ENCODE measurements at places on chromosomes 5 and 9. TPM values are rescaled to one million over a fixed set of nuclear protein-coding genes. Genes with fewer than 3 reads are reported as not detected.

TAL2 gene
- total RNA-seq, result 3.7 TPM

- DNase-seq, result no peak
Measured at GRCh38 chr9:129597355-129598088, 23.4 kb downstream of the C9orf50 start.

DNA sequence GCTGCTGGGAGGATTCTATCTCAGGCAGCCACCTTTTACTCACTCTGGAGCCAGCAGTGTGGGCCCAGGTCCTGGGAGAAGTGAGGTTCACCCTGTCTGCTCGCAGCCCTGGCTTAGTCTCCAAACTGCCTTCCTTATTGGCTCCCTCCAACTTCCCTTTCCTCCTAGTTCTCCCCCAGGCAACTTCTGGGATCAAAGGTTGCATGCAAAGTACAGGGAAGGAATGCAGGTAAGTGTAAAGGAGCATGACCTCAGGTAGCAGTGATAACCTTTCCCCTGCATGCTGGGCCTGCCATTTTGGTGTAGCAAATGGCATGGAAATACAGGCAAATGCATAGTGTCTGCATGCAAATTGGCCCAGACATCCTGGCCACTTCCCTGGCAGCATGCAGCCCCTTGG lies 53.8 kb upstream of the ARAP3 start:
- no peak for DNase-seq

DNA sequence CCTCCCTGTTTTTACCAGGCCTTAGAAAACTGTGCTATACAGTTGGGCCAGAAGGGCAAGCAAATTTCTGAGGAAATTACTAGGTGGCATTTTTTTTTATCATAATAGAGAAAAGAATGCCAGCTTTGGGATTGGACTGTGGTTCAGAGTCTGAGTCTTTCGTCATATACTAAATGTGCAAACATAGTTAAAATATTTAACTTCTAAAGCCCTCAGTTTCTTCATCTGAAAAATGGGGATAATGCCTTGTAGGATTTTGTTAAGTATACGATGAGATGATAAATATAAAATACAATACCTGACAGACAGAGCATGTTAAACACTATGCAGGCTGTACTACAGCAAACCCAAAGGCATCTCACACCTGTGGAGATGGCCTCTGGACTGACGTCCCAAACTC lies 87.3 kb upstream of the GRHPR start:
- no peak for DNase-seq

- no peak for DNase-seq
Measured at GRCh38 chr9:87530716-87531115, 33.0 kb downstream of the DAPK1 start.

DNA sequence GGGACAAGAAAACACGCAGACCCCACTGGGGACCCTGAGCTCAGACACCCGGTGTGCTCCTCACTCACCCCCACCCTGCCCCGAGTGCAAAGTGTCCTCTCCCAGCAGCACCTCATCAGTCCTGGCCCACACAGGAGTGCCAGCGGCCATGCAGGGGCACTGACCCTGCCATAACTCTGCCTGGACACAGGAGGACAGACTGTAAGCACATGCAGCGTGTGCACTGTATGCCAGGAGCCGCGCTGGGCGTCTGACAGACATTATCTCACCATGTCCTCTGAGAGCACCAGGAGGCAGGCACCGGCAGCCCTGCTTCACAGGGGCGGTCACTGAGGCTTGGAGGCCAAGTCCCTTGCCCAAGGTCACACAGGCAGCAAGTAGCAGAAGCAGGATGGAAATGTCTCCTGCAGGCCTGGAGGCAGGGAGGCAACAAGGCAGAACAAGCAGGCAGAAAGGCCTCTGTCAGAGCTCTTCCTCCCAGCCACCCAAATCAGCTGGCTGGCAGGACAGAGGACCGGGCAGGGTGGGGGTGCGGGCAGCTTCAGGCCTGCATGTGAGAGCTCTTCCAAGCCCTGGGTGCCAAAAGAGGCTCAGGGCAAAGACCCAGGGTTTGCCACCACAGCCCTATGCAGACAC lies 8.4 kb downstream of the EEIG1 start:
- DNase-seq, result no peak

GRCh38 chr9:5041390-5042115 lies 56.5 kb downstream of the JAK2 start:
- no peak for DNase-seq

LMX1B gene
- 1.5 TPM for total RNA-seq

DNA sequence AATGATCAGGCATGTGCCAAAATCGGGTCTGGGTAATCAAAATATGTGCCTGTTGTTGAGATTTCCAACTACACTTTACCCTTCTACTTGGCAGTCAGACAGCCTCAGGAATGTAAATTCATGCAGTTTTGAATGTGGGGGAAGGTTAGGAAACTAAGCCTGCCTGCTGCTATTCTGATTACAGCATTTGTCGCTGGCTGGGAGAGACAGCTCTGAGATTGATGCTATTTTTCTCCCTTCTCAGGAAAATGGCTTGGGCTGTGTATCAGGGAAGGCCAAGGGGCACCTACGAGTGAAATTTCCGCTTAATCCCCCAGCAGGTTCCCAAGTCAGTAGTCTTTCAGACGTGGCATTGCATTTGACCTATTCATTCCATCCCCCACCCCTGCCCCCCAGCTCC lies 3.6 kb upstream of the RGS7BP start:
- no peak for DNase-seq

CNTFR gene
- total RNA-seq, result 38.5 TPM

DNA sequence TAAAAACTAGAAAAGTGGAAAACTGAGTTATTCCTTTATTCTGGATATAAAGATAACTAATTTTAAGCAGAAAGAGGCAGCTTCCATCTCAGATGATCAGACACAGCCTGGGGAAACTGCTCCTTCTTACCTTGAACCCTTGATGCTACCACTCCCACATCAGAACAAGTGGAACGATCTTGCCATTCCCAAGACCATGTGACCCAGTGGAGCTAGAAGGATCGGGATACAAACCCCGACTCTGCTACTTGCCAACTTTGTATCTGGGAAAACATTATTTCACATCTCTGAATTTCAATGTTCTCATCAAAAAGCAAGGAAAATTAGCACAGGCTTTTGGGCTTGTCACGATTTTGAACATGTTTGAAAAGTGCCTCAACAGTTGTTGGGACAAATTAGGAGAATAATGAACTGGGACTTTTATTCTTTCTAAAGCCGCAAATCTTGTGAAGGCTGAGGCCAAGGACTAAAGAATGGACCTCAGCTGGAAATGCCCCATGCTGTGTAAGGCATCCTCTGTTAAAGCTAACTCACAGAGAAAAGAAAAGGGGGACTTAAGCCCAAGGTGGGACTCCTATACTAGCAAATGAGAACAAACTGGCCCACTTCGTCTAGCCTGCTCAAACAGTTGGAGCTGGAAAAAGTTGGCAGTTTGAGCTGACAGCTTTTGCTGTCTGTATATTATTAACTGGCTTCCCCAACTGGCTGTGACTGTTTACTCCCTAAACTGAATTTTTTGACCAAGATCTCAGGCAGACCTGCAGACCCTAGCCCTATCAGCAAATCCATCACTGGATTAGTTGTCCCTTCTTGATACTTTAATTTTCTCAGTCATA lies 552.3 kb downstream of the EFNA5 start:
- DNase-seq, result no peak

DNA sequence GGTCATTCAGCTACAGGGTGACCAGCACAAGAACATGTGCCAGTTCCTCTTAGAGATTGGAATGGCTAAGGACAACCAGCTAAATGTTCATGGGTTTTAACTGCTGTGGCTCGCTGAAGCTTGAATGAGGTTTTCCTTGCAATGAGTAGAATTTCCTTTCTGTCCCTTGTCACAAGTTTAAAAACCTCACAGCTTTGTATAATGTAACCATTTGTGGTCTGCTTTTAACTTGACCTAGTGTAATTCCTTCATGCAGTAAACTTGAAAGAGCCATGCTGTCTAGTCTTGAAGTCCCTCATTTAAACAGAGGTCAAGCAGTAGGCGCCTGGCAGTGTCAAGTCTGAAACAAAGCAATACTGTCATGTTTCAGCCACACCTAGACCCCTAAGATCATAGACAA lies 181.3 kb upstream of the DMRT1 start:
- DNase-seq, result no peak

DNA sequence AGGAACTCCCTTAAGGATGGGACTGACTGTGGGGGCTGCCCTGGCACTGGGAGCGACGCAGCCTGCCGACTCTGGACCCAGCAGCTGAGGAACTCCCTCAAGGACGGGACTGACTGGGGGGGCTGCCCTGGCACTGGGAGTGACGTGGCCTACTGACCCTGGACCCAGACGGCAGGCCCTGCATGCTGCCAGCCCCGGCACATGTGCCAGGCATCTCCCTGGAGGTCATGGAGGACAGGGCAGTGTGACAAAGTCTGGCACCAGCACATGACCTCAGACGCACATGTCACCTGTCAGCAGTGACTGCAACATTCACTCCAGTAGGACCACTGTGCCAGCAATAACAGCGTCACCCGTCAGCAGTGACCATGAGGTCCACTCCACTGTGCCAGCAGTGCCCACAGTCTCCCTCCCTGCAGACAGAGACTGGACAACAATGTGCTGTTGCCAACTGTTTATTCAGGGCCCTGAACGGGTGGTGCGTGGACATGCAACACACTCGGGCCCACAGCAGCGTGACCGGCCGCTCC lies 4.5 kb downstream of the FBXW5 start:
- DNase-seq, result no peak

DNA sequence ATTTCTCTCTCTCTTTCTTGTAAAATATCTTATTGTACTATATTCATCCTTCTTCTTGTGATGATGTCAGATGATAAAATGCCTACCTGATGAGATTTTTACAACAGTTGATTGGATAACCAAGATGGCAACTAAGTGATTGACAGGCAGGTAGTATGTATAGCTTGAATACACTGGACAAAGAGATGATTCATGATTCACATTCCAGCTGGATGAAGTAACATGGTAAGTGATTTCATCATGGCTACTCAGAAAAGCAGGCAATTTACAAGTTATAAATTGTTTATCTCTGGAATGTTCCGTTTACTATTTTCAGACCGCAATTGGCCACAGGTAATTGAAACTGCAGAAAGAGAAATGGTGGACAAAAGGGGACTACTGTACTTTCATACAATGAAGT lies 1471.7 kb upstream of the C9orf72 start:
- no peak for DNase-seq

TAF11L10 gene
- not detected for total RNA-seq

CTXN3 gene
- not detected for total RNA-seq

FSTL4 gene
- not detected for total RNA-seq

- DNase-seq, result no peak
Measured at GRCh38 chr5:67511911-67512310, 315.3 kb upstream of the CD180 start.

DNA sequence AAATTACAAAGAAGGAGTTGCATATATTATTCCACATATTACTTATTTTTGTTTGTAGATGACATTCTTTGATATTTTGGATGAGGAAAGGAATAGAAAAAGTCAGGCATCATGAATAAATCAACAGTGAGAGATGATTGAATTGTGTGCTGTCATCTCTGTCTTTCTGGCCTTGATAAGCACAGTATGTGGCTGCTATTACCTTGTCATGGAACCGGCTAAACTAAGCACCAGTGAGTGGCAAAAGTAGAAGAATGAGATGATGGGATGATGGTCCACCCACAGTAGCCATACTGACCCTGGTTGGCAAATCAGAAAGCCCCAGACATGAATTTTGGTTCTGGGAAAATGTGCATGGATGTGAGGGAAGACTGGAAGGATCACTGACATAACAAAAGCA lies 361.2 kb upstream of the DMAC1 start:
- no peak for DNase-seq

GRCh38 chr9:87089929-87090328 lies 142.6 kb upstream of the GAS1 start:
- DNase-seq, result no peak

GRCh38 chr9:122923947-122924346 lies 7.4 kb downstream of the ZBTB26 start:
- no peak for DNase-seq

HMHB1 gene
- not detected for total RNA-seq

DNA sequence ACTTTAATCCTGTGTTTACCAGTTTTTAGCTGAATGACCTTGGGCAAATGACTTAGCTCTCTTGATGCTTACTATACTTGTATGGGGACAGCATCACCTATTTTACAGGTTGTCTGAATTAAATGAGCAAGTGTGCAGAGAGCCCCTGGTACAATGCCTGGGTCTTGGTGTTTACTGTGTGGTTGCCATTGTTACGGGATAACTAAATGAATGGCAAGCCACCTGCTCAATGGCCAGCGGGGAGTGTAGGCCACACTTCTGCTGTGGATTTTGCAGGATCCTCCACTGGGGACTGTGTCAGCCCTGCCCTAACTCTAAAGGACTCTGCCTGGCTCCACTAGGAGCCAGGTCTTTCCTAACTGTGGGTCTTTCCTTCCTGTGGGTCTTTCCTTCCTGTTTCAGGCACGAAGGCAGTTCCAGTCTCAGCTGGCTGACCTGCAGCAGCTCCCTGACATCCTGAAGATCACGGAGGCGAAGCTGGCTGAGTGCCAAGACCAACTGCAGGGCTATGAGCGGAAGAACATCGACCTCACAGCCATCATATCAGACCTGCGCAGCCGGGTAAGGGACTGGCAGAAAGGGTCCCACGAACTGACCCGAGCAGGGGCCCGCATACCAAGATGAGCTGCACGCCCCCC lies 10.3 kb upstream of the GLE1 start:
- DNase-seq, result peak; percentile 62

OSMR gene
- 35.8 TPM for total RNA-seq

- DNase-seq, result no peak
Measured at GRCh38 chr5:180318456-180319089, 26.7 kb upstream of the MAPK9 start.

DNA sequence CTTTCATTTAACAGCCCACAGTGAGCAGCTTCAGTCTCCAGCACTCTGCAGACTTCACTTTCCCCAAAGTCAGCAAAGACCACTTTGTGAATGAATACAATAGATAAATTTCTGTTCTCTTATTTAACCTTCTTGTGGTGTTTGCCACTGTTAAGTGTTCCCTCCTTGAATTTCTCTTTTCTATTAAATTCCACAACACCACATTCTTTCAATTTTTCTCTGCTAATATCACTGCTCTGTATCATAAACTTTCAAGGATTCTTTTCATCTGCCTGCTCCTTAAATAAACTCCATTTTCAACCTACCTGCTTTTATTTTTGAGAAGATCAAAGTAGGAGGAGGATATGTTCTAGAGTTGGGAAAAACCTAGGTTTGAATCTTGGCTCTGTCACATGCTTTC lies 739.5 kb upstream of the GRAMD2B start:
- DNase-seq, result no peak

ACTBL2 gene
- total RNA-seq, result not detected

- DNase-seq, result no peak
Measured at GRCh38 chr5:124614105-124614504, 132.3 kb downstream of the ZNF608 start.

PPP3R2 gene
- not detected for total RNA-seq

LCN10 gene
- 7.6 TPM for total RNA-seq

RAD1 gene
- 22.3 TPM for total RNA-seq

DNA sequence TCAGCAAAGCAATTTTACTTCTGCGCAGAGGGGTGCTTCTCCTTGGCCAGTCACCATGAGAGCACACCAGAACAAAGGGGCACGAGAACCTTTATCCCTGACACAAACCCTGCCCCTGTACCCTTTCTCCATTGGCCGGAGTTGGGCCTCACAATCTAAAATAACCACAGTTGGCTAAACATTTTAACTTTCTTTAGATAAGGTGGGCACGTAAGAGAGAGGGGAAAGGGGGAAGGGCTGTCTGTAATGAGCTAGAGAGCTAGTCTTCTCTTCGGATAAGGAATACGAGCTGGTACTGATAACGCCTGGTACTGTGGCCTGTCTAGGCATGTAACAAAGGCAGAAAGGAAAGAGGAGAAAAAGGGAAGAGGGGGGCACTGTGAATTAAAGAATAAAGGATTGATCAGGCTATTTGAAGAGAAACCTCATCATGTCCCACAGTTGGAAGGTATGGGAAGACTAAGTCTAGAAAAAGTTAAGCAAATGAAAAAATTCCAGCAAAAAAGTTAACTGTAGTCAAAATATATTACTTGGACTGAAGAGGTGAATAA lies 1.8 kb upstream of the IARS1 start:
- DNase-seq, result no peak
